BJ (cell line): ENCODE measurements at places on chromosomes 4 and X.

GRCh38 chr4:155566354-155566753 lies 100.3 kb upstream of the GUCY1A1 start:
- DNase-seq = no peak

DNA sequence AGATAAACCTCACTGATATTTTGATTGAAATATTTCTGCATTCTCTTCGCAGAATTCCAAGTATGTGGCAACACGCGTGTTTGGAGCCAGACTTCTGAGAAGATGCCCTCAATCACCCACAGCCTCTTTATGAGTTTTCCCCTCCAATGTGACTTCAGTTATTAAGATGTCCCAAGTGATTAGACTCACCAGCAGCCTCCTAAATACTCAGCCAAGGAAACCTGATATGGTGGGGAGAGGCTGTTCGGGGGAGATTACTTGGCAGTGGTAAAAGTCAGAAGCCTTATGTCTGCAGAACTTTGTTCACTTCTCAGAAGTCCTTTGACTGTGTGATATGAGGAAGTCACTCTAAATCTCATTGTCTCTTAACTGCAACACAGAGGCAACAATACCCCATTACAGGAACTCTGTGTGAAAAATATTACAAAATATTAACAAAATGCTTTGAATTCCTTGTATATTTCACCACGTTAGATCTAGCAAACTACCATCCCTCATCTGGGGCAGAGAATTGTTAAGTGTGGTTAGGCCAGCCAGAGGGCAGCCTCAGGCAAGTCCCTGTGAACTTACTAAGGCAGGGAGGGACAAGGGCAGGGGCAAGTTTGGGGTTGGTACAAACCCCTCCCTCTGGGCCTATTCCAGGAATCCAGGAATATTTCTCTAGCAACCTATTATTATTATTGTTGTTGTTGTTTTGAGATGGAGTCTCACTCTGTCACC lies 151.4 kb upstream of the USP9X start:
- peak; percentile 39 for DNase-seq

DNA sequence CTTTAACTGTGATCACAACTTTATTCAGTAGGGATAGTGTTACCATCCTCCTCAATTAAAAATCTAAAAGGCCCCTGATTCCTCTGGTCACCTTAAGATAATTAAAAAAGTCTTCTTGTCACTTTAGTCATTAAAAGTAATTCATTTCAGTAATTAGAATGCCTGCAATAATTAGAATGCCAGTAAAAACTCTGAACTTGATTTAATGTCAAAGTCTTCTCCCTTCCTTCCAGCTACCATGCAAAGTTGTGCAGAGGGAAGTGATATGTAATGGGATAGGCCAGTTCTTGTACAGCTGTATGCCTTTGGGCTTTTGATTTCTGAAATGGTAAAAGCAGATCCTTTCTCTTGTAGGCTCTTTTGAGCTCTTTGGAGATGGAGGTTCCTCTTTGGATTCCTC lies 417.2 kb downstream of the ADAM29 start:
- no peak for DNase-seq

GRCh38 chr4:101028886-101029285 lies 318.4 kb downstream of the PPP3CA start:
- no peak for DNase-seq

DNA sequence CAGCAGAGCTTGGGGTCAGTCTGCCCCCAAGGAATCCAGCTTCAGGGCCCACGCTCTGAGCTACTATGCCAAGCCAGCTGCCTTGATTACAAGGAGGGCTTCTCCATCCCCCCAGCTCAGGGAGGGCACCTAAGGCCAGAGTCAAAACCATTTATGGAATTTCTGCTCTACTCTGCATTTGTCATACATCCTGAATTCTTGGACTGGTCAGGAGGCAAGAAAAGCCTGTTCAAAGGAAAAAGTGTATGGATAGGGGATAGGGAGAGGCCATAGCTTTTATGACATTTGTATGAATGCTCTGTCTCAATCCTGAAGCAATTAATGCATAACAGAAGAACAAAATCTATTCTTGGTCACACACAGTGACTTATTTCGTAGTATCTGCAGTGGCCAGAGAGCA lies 32.2 kb downstream of the EDNRA start:
- DNase-seq = peak; percentile 52

DNA sequence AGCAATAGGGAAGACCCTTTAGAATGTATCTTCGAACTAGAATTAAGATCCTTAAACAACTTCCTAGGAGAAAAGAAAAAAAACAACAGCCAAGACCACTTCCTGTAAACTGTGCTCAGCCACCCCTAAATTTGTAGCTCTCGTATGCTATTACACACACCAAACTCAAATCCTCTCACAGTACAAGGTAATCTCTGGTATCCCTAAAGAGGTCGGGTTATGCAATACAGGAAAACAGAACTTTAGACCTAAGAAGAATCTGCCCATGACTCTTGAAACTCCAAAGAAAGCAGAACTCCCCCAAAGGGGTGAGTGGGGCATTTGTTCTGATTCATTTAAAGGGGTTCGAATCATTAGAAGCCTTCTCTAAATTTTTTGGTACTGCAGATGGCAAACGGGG lies 170.9 kb upstream of the CASK start:
- no peak for DNase-seq

DNA sequence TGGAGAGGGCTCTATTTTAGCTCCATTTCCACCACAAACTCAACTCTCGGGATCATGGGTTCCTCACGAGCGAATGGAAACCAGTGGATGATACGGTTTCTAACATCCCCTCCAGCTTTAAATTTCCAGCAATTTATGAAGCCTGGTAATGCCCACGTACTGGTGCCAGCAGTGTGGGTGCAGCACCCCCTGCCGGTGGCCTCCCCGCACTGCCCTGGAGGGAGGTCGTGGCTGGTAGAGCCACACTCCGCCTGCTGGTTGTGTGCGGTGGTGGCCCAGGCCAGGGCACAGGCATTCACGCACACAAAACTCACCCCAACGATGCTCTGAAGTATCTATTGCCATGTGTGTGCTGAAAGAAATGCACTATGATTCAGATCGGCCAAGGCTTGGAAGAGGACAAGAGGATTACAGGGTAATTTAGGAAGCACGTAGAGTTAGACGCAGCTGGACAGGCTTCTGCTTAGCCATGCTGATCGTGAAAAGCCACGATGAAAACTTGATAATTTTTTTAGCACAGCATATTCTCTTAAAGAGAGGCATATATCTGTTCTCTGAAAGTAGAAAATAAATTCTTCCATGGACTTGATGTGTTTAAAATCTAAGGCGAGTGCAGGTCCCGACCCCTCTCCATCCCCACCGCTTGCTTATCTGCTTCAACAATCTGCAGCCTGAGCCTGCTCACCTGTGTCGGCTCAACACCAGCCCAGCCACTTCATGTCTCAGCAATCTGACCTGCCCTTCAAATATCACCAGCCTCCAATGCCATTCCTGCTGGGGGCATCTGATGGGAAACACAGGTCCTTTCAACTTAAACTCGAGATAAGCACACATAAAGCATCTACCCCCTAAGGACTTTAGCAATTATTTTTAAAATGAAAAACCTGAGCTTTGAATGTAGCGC lies 59.1 kb downstream of the SCD5 start:
- no peak for DNase-seq

GRCh38 chr4:18291256-18291655 lies 269.7 kb upstream of the LCORL start:
- DNase-seq = no peak

- DNase-seq = no peak
Observed at GRCh38 chr4:73137121-73137520, 67.6 kb upstream of the COX18 start.

DNA sequence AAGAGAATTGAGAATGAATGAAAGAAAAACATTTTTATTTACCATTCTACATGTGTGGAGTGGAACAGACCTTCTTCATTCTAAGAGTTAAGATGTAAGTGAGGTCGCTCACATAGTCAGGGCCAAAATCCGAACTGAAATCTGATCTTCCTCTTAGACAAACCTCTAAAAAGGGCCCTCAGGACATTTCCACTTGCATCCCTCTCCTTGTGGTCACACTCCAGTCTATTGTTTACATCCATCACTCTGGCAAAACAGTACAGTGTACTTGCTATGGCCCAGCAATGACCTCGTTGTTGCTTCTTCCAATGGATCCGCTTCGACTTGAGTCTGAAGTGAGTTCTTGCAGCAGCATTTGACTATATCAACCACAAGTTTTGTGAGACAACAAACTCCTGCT lies 54.2 kb downstream of the MOSPD2 start:
- DNase-seq = peak; percentile 23

- no peak for DNase-seq
Observed at GRCh38 chr4:8818063-8818881, 53.4 kb downstream of the HMX1 start.

- no peak for DNase-seq
Observed at GRCh38 chr4:20249333-20249732, 2.4 kb upstream of the SLIT2 start.

GRCh38 chrX:110519906-110520452 lies 161.3 kb downstream of the RTL9 start:
- DNase-seq = no peak

DNA sequence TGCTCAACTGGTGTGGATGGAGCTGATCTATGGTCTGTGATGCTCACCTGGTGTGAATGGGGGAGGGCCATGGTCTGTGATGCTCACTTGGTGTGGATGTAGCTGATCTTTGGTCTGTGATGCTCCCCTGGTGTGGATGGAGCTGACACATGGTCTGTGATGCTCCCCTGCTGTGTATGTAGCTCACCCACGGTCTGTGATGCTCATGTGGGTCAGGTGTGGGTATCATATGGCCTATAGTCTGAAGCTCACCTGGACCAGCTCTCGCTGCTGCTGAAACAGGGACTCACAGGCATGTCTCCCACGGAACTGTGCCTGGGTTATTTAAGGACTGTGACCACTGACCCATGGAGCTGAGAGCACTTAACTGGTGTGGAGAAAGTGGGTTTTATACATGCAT lies 109.7 kb downstream of the CRLF2 start:
- DNase-seq = no peak

- DNase-seq = no peak
Observed at GRCh38 chr4:153788413-153789276, at the start of gene SFRP2. SFRP2 (minus strand) TSS chr4:153789083; CDS start chr4:153788835, 248 bp downstream.

DNA sequence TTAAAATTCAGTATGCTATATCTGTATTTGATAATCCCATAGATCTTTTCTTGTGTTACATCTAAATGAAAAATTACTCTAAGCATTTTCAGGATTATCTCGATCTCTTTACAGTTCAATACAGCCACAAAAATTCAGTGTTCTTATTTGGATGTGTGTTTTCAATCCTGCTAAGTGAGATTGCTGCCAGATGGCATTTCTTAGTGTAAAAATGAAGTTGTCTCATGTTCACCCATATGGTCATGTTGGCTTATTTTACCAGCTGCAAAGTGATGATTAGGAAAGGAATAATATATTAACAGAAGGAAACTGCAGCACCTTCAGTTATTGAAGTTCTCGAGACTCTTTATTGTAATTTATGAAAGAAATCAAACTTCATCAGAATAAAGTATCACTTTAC lies 12.1 kb upstream of the FAM47A start:
- DNase-seq = no peak

DNA sequence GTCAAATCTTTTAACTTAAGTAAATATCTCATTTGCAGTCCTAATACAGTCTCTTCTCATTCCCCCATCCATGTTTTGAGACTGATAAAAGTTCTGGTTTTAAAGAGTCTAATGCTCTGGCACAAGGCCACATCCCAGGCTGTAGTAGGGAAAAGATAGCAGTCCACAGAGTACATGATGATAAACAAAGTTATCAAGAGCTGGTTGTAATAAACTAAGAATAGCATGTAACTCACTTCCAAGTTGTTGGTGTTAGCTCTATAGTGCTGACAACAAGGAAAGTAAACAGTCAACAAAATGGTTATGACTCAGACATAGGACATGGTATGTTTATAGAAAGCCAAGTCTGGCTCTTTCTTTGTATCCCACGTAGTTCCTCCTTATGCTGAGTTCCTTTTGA lies 21.8 kb upstream of the AREG start:
- no peak for DNase-seq

DNA sequence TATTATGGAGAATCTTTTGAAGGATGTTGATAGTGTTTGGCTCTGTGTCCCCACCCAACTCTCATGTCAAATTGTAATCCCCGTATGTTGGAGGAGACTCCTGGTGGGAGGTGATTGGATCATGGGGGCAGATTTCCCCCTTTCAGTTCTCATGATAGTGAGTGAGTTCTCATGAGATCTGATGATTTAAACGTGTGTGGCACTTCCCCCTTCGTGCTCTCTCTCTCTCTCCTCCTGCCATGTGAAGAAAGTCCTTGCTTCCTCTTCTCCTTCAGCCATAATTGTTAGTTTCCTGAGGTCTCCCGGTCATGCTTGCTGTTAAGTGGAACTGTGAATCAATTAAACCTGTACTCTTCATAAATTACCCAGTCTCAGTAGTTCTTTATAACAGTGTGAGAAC lies 166.1 kb upstream of the NUDT6 start:
- no peak for DNase-seq

GRCh38 chr4:6902318-6903042 lies 7.1 kb upstream of the TBC1D14 start:
- DNase-seq = no peak

DNA sequence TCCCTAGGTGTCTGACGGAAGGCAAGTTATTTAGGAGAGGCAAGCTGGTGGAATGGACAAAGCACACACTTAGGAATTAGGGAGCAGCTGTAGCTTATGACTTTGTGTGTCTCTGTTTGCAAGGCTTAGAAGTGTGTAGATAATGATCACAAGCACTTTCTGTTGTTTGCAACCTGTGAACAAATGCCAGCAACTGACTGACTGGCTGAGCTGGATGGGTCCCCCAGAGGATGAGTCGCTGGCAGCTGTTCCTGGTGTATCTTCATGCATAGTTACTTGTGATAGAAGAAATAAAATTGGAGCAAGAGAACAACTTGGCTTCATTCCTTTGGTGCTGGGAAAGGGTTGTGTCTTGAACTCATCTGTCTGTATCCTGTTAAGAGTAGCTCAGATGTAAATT lies 64.2 kb upstream of the BEND4 start:
- no peak for DNase-seq

DNA sequence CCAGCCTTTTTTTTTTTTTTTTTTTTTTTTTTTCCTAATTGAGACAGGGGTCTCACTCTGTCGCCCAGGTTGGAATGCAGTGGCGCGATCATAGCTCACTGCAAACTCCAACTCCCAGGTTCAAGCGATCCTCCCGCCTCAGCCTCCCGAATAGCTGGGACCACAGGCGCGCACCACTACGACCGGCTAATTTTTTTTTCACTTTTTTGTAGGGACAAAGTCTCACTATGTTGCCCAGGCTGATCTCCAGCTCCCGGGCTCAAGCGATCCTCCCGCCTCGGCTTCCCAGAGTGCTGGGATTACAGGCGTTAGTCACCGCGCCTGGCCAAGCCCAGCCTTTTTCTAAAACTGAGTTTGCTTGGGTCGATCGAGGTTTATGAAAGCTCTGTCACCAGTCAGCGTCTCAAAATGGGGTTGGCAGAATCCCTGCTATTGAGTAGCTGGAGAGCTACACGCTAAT lies 1.3 kb upstream of the OTUD5 start:
- no peak for DNase-seq

- DNase-seq = no peak
Observed at GRCh38 chr4:109631532-109632108, 71.6 kb downstream of the MCUB start.

- DNase-seq = peak; percentile 44
Observed at GRCh38 chr4:109979920-109980717, 67.4 kb downstream of the EGF start.

- DNase-seq = no peak
Observed at GRCh38 chrX:10875995-10876394, 235.1 kb upstream of the HCCS start.

- DNase-seq = no peak
Observed at GRCh38 chrX:147927256-147927655, 15.5 kb downstream of the FMR1 start.
